ENCODE measurements at places on chromosomes 7 and 10.
A peak's percentile ranks its signal among the peaks of the same experiment; 100 is the strongest.

DNA sequence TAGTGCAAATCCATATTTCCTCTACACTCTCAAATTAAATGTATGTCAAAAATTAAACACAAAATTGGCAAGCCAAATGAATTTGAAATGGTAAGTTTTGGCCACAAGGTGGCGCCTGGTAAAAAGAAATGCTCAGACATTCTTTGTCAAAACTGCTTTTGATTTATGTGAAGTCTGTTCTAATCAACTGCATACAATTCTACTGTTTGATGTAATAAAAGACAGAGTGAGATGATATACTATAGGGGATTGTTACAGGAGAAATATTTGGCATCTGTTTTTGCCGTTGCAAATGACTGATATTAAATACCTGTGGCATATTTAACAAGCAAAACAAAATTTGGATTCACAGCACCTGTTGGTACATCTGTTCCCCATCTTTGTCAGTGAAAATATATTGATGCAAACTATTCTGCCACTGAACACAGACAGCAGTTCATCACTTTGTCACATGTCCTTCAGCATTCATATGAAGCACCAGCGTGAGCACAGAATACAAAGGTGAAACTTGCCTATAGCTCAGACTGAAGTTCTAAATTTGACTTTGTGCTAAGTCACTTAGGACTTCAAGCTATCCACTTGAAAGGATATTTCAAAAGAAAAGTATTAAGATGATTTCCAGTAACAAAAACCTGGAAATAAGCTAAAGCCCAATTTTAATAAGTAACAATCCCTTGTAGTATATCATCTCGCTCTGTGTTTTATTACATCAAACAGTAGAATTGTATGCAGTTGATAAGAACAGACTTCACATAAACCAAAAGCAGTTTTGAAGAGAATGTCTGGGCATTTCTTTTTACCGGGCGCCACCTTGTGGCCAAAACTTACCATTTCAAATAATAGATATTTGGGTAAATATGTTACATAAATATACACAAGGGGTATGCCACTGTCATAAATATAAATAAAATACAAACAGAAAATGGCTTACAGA lies 10.2 kb upstream of the CH25H start:
- H3K4me1 ChIP-seq: peaks cover 8% of the 10 kb centered on the region
- H3K27ac ChIP-seq: peak overlapping the region; percentile 19
- no peaks in the 10 kb centered on the region for H3K27me3 ChIP-seq
- peak; percentile 71 for DNase-seq
- H3K4me3 ChIP-seq: no peak overlapping the region
- no peaks in the 10 kb centered on the region for H3K36me3 ChIP-seq

DNA sequence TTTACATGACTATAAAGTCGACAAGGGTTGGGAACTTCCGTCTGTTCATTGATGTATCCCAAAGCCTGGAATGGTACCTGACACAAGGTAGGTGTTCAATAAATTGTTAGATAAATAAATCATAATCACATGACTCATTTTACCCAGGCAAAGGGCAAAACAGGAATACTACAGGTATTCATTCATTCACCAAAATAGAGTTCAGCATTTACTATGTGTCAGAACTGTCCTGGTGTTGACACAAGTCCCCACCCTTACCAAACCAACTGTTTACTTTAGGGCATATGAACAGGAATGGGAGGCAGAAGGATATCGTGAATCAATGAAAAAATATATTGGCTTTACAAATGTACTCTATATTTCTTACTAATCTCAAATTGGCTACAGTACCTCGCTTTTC lies 666 bp upstream of the YAE1 start:
- peak overlapping the region; percentile 67 for H3K4me3 ChIP-seq
- H3K36me3 ChIP-seq: no peaks in the 10 kb centered on the region
- no peak for DNase-seq
- H3K27me3 ChIP-seq: no peaks in the 10 kb centered on the region
- peaks cover 17% of the 10 kb centered on the region for H3K4me1 ChIP-seq
- peak overlapping the region; percentile 83 for H3K27ac ChIP-seq

DNA sequence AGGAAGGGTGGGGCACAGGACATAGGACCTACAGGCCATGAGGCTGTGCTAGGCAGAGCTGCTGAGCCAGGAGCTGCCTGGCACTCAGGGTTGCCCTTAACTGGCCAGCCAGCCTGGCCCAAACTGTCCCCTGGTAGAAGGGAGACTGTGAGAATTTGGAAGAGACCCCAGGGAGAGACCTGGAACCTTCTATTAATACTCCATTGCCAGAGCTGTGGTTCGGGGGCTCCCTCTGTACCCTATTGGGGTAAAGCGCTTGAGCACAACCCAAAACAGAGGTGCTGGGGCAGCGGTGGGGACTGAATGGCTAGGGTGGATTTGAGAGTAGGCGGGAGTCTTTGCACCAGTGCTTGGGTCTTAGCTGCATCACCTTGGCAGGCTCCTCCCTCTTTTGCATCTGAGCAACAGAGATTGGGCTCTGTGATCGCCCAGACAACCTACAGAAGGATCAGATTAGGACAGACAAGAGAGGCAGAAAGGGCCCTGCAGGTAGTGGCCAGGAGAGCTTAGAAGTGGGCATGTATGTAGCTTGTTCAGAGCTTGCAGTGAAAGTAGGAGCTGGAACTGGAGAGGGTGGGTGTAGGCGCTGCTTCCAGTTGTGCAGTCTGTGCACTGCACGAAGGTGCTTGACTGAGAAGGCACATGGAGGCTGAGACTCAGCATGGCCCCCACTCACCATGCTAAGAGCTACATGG lies 53.3 kb downstream of the ADCYAP1R1 start:
- no peak for DNase-seq
- H3K4me1 ChIP-seq: no peaks in the 10 kb centered on the region
- H3K27me3 ChIP-seq: no peaks in the 10 kb centered on the region

DNA sequence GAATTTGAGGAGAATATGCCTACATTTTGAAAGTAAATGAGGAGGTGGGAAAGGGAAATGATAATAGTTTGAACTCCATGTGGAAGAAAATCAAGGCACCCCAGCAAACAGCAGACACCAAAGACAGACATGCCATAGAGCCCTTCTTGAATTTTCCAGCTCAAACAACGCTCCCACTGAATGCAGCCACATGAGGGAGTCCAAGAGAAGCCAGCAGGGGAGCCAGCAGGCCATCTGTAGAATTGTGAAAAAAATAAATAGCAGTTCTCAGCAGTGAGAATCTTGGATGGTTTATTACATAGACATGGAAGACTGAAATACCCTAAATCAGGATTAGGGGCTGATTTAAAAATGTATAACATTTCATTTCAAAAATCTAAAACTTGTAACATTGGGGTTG lies 1567.3 kb upstream of the LRRTM3 start:
- DNase-seq: peak; percentile 27
- H3K4me3 ChIP-seq: no peak overlapping the region
- no peaks in the 10 kb centered on the region for H3K4me1 ChIP-seq
- H3K27ac ChIP-seq: no peak overlapping the region
- H3K27me3 ChIP-seq: no peaks in the 10 kb centered on the region
- no peaks in the 10 kb centered on the region for H3K36me3 ChIP-seq

DNA sequence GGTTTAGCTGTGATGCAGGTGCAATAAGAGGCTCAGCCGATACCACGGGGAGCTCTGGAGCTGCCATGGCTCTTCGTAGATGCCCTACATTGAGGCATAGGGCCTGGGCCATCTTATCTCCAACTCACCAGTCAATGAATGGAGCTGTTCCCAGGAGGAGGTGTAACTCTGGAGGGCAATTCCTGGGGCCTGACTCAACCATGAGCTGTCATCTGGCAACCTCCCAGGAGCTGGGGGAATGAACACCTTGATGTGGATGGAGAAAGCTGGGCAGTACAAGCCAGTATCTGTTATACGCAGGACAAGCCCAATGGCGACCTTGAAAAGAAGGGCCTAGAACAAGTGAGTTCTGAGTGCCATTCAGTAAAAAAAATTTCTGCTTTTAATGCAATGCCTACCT lies 224.0 kb upstream of the PLXDC2 start:
- H3K4me1 ChIP-seq: no peaks in the 10 kb centered on the region
- DNase-seq: no peak
- H3K27me3 ChIP-seq: no peaks in the 10 kb centered on the region

DNA sequence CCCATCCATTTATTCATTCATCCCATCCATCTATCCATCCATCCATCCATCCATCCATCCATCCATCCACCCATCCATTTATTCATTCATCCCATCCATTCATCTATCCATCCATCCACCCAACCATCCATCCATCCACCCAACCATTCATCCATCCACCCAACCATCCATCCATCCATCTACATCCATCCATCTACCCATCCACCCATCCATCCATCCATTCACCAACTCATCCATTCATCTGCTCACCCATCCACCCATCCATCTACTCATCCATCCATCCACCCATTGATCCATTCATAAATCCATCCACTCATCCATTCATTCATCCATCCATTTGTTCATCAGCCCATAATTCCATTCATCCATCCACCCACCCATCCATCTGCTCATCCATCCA lies 56.4 kb downstream of the PFKFB3 start:
- H3K4me3 ChIP-seq: no peak overlapping the region
- H3K4me1 ChIP-seq: peaks cover 20% of the 10 kb centered on the region
- DNase-seq: no peak
- H3K27ac ChIP-seq: no peak overlapping the region
- H3K27me3 ChIP-seq: no peaks in the 10 kb centered on the region
- no peaks in the 10 kb centered on the region for H3K36me3 ChIP-seq

GRCh38 chr7:111561904-111562732 lies at the start of gene IMMP2L:
Gene IMMP2L (minus strand): TSS chr7:111562492.
- no peaks in the 10 kb centered on the region for H3K27me3 ChIP-seq
- peak within 1 kb of the TSS; percentile 90 for H3K27ac ChIP-seq
- peak within 1 kb of the TSS; percentile 44 for H3K4me3 ChIP-seq
- peak; percentile 90 for DNase-seq
- H3K4me1 ChIP-seq: peaks cover 35% of the 10 kb centered on the region

All from body of pancreas (tissue), 4 donors.